Stimulated activated CD8-positive, alpha-beta memory T cell treated with anti-CD3 and anti-CD28 coated beads, Interleukin-4, amount 100 ng/mL, for 4 hours (primary cell): ENCODE measurements at places on chromosomes 1 and 21.

DNA sequence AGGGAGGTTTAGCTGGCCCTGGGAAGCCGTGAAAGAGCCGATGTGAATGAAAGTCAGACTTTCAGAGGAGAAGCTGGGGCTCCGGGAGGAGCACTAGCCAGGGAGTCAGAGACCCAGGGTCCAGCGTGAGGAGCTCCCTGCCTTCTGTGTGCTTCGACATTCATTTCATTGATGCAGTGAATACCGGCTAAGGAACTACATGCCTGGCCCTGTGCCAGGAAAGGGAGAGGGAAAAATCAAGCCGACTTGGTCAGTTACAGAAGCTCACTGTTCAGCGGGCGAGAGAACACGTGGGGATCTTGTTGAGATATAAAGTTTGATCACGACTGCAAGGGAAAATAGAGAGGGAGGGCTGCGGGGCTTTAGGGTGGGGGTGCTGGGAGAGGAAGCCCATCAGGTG, 76.7 kb upstream of the RUNX3 start:
- no peak for DNase-seq

DNA sequence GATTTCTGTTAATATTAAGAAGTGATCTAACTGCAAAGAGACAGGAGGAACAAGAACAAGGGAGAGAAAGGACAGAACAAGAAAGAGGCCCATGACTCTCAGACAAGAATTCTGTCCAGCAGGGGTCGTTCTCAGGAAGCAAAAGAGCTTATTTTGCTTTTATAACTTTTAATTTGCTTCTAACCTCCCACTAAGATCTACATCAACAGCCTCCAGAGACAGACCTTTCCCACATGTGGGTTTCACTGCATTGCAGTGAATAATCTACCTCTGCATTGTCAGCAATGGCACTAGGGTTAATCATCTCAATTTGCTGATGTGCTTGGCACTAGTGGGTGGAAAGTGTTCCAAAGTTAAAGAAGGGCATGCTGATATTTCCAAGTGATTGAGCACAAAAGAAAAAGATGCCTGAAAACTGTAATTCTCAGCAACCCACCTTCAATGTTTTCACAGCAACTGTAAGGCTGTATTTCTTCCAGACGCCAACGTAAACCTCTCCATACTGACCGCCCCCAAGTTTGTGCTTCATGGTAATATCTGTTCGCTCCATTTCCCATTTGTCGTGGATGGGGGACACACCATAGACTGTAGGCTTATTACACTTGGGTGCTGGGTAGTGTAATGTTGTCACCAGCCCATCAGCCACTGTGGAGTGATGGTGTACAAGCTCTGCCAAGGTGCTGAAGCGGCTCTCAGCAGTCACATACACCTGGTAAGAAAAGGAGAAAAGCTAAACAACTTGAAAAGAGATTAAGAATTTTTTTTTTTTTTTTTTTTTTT, 39.5 kb downstream of the TOR3A start:
- DNase-seq, result no peak

DNA sequence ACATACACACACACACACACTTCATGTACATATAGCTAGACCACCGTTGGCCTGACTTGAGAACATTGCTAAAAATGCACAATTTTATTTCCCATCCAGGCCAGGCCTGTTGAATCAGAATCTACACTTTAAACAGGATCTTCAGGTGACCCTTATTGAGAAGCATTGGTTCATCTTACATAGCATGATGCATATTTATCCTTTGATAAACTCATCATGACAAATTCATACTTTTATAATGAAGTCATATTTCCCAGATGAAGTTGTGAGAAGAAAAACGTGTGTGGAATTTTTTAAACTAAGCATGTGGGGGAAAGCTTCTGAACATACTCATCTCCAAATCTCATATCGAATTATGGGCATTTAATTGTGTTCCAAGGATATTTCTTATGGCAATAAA, 877.7 kb downstream of the MRPL39 start:
- DNase-seq, result no peak

DNA sequence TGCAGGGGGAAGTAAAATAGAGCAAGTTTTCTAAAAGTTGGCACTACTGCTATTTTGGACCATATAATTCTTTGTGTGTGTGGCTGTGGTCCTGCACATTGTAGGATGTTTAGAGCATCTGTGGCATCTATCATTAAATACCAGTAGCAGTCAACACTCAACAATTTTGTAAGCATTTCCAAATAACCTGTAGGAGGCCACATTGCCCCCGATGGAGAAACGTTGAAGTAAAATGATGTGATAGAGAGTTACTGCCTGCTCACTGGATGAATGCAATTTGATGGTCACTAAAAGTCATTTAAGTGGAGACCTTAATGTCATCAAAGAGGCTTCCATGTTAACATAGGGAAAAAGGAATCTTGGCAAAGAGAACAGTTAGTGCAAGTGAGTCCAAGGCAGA, 560.8 kb downstream of the NEGR1 start:
- no peak for DNase-seq

DNA sequence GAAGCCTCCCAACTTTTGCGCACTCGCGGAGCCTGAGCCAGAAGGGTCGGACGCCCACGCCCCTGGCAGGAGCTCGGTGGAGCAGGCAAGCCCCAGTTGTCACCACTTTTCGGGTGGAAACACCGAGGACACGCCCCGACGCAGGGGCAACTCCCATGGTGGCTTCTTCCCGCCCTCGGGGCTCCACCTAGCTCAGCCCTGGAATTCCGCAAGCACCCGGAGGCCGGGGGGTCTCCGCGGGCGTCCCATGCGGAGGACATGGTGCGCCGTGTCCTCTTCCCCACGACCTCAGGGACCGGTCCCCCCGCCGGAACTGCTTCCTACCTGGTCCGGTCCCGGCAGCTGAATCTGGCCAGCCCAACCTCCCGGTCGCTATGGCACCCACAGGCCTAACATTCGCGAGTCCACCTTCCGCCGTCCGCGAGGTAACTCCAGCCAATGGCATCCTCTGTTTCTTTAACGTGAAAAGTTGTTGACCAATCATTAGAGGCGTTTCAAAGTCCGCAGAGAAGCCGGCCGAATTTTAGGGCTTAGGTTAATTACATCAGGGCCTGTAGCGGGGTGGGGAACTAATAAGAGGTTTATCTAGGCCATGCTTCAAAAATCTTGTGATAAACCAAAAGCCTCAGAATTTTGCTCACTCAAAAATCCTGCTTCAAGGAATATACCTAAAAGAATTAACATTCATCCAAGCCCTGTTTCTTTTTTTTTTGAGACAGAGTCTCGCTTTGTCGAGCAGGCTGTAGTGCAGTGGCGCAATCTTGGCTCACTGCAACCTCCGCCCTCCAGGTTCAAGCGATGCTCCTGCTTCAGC, at the start of gene STPG1:
TSS of gene STPG1 (minus strand) at position 433 of the 814 bp plus-strand sequence. CDS start 12,394 bp downstream, outside the sequence.
- DNase-seq, result peak; percentile 53

DNA sequence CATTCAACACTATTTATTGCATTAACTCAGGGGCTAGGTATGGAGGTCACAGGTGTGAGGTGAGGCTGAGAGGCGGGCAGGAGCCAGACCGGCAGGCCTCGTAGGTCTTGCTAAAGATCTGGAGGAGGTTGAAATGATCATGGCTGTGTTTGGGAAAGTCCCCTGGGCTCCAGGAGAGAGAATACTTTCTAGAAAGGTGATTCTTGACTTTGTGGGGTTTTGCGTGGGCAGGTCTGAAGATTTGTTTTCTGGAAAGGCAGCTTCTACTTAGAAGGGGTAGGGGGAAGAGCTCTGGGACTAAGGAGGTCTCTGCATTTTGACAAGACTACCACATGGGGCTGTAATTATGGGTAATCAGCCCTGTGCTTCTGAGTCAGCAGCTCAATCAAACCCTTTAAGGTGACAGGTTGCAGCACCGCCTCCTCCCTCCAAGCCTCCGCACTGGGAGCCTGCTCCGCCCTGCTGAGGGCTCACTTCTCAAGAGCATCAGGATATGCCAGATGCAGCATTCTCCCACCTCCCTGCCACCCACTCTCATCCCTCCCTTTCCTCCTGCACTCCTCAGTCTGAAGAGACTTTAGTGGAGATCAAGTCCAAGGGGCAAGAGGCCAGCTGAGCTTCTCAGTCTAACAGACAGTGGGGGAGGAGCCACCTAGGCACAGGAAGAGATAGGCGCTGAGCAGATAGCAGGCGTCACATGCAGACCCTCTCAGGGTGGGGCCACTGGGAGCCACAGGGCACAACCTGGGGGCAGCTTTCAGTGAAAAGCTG, 30.5 kb downstream of the SLC30A1 start:
- DNase-seq, result no peak

DNA sequence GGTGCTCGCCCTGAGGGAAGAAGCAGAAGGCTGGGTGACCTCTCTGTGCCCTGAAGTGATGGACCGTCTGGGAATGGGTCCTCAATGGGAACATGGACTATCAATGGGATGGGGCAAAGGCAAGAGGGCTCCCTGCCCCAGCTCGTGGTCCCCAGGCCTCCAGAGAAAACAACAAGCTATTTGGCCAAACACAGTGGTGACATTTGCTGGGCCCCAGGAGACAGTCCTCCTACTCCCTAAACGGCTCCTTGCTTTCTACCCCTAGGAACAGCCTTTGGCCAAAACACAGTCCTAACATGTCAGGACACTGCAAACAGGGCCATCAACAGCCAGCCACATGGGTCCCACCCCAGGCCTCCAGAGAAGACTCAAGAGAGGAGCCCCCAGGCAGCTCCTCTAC, 102.8 kb downstream of the RAVER2 start:
- no peak for DNase-seq

DNA sequence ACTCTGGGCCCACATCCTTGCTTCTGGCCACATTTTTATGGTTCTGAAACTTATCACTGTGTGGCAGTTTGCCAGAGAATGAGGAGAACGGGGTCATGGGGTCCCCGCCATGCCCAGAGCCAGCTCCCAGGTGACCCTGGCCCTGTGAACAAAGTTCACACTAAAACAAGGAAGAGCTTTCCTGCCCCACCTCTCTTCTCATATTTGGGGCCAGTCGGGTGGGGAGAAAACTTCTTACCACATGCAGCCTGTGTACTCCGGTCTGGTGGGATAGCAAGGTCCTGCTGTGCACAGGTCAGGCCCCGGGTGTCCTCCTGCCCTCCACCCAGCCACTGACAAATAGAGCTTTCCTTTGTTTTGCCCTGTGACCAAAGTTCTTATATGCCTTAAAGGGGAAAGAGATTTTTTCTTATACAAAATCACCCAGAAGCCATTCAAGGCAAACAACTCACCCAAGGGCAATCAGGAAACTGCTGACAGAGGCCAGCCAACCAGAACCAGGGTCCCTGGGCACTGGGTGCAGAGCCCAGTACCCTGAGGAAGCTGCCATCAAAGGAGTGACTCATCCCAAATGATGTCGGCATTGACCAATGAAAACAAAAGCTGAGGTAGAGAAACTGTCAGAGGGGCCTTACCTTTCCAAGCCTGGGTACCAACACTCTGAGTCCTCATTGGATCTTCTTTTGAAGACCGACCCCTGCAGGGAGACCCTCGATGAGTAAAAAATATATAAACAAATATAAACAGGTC, 53.6 kb downstream of the OLIG1 start:
- no peak for DNase-seq
